ENCODE measurements at places on chromosomes 6 and 20.

DNA sequence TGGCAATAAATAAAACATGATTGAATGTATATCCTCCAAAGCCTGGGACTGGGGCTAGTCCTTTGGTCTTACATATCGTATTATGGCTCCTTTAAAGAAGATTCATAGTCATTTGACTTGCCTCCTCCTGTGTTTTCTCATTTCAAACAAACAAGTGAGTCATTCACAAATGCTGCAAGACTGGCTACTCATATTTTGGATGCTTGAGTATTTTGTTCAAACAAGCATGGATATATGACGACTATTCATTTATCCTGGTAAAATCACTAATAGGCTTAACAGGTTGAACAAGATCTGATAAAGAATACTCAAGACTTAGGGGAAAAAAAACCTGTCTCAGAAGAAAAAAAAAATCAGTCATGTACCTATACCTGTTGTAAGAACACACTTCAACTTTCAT is 111.1 kb upstream of the CCDC28A start:
- no peak for DNase-seq

DNA sequence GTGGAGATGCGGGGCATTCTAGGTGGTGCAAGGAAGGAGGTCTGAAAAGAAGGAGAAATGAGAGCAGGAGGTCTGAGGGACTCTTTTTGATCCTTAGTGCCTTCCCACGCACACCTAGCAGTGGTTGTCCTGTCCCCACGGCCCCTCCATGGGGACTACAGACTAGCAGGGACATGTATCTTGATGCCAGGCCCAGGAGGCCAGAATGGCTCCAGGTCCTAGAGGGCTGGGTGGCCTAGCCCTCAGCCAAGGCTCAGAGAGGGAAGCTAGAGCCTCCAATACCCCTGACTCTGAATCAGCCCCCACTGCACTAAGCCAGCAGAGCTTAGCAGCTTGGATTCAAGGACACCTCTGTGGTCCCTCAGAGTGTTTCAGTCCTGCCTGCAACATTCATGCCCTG is 16.7 kb upstream of the BLCAP start:
- DNase-seq, result no peak

GRCh38 chr6:36418558-36418957 is 24.1 kb downstream of the PXT1 start:
- no peak for DNase-seq

DNA sequence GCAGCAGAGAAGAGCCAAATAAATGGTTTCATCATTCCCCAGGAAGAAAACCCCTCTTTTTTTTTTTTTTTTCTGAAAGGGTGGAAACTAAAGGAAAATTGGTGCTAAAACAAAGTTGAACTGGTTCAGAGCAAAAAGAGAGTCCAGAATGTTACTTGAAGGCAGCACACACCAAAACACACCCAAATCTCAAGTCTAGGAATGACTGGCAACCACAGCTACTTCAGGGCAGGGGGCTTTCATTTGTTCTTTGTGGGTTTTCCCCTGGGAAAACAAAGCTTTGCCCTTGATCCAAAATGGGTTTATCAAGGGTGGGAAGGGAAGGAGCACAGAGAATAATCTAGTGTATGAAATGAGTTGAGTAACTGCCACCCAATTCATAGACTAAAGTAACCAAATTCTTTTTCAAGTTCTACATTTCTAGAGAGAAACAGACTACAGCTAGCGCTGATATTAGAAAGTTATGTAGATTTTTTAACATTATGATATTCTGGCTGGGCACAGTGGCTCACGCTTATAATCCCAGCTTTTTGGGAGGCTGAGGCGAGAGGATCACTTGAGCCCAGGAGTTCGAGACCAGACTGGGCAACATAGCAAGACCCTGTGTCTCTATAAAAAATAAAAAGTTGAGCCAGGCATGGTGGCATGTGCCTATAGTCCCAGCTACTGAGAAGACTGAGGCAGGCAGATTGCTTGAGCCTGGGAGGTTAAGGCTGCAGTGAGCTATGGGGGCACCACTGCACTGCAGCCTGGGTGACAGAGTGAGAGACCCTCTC is 119.8 kb downstream of the NFATC2 start:
- DNase-seq, result no peak

- no peak for DNase-seq
Measured at GRCh38 chr20:4073852-4074741, 58.7 kb upstream of the RNF24 start.

- no peak for DNase-seq
Measured at GRCh38 chr6:20349225-20349624, 52.5 kb upstream of the E2F3 start.

- DNase-seq, result no peak
Measured at GRCh38 chr6:158256746-158257424, 55.4 kb upstream of the TULP4 start.

GRCh38 chr6:10412461-10413261 is 2.2 kb downstream of the TFAP2A start:
- DNase-seq, result no peak
